ENCODE measurements at places on chromosomes 12 and 14.

GRCh38 chr14:51691176-51691575 is 39.5 kb downstream of the FRMD6 start:
- no peak for DNase-seq

GRCh38 chr12:58051378-58051777 is 110.0 kb downstream of the ATP23 start:
- no peak for DNase-seq

GRCh38 chr14:89428546-89429198 is 11.6 kb upstream of the FOXN3 start:
- DNase-seq = no peak

- no peak for DNase-seq
These were observed 3.2 kb upstream of the MANSC1 start for GRCh38 chr12:12353276-12353675.

DNA sequence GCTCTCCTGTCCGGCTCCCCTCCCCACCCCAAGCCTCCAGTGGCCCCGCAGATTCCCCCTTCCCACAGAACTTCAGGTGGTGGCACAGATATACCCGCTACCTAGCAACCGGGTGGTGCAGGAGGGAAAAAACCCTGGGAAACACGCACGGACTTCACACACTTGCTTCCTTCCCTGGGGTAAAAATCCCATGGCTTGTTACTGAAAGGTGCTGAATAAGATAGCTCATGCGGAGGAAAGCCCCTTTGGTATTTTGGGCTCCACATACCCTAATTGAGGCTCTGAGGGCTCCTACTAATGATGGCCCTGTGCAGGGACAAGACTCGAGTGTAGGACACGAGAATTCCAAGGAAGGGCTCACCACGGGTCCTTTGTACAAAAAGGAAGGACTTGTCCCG is 869 bp upstream of the RIMBP2 start:
- DNase-seq = no peak

GRCh38 chr14:66900719-66901118 is 288.5 kb upstream of the GARIN2 start:
- no peak for DNase-seq

- DNase-seq = no peak
These were observed 1376.9 kb upstream of the TMEM132C start for GRCh38 chr12:126890097-126890496.

GRCh38 chr12:39499296-39499695 is 56.4 kb upstream of the KIF21A start:
- DNase-seq = no peak

DNA sequence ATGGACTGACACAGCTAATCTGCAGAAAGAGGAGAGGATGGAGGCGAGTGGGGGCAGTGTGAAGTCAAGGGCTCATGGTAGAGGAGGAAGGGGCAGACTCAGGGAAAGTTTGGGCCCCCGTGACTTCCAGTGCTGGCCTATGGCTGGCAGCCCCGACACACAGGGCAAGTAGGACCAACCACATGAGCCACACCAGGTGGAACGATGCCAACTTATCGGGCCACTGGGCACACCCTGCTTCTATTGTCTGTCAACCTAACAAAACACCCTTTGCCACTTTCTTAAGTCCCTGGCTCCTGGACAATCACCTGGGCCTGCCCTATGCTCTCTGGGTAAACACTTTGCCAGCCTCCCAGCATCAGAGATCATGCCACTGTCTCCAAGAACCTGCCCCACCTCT is 65.2 kb upstream of the PSMC1 start:
- no peak for DNase-seq

Measured in retinal pigment epithelial cell (primary cell).